Bronchial epithelial cell (primary cell): ENCODE measurements at places on chromosomes 2 and 18.

GRCh38 chr2:4175343-4175742 lies 472.0 kb downstream of the DCDC2C start:
- DNase-seq: no peak

DNA sequence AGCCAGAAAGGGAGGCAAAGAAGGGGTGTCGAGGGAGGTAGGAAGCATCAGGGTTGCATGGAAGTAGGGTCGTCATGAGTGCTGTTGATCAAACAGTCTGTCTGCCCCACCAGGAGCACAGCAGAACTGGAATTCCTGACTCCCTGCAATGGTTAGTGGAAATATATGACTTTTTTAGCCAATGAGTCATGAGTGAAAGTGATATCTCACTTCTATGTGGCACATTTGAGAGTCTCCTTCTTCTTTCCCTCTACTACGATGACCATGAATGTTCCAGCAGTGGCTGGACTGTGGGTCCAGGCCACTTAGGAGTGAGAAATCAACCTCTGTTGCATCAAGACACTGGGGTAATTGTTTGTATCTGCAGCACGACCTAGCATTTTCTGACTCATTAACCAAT lies 199.5 kb downstream of the TTC32 start:
- DNase-seq: peak; percentile 10

GRCh38 chr2:113895301-113895700 lies 5.4 kb downstream of the ACTR3 start:
- DNase-seq: peak; percentile 36

- no peak for DNase-seq
Observed at GRCh38 chr2:177010146-177010545, 202.4 kb upstream of the HNRNPA3 start.

DNA sequence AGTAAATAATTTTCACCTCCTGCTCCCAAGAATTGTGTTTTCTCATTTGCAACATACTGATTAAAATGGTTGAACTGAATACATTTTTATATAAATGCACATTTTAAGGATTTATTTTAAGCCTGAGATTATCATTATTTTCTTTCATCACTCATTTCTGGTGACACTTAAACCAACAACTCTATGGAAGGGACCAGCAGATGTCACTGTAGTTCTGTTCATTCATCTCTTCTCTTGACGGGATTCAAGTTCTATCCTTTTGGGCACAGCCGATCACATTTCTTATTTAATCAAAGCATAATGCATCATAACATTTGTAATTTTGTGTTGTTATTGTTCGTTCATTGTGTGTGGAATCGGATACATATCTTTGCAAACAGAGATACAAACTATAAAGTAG lies 417.9 kb downstream of the HRH4 start:
- DNase-seq: peak; percentile 39

DNA sequence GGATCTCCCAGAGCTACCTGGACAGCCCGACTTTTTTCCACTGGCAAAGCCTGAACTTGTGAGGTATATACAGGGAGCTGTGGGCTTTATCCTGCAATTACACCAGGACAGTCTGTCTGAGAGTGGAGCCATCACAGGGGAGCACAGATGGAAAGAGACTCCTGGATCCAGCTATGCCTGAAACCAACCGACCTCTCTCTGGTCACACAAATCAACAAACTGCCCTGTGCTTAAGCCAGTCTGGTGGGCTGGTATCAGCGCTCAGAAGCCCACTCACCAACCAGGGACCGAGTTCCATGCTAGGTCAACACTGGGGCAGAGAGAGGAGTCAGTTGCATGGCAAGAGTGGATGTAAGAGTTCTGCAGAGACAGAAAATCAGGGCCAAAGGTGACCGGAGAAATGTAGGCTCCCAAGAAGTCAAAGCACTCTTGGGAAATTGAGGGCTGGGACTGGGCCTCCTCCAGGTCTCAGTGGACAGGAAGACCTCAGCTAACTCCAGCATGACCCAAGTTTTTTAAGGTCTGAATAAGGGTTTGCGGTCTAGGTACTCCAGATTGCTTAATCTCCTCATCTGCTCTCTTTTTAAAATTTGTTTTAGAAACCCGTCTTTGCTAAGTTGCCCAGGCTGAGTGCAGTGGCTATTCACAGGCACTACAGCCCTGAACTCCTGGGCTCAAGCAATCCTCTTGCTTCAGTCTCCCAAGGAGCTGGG lies 3.8 kb upstream of the BOK start:
- no peak for DNase-seq

- DNase-seq: peak; percentile 48
Observed at GRCh38 chr2:41853427-41854191, 194.2 kb upstream of the PKDCC start.

GRCh38 chr2:65999796-66000195 lies 435.1 kb upstream of the MEIS1 start:
- peak; percentile 17 for DNase-seq

GRCh38 chr2:3107567-3107966 lies 270.1 kb downstream of the EIPR1 start:
- no peak for DNase-seq

DNA sequence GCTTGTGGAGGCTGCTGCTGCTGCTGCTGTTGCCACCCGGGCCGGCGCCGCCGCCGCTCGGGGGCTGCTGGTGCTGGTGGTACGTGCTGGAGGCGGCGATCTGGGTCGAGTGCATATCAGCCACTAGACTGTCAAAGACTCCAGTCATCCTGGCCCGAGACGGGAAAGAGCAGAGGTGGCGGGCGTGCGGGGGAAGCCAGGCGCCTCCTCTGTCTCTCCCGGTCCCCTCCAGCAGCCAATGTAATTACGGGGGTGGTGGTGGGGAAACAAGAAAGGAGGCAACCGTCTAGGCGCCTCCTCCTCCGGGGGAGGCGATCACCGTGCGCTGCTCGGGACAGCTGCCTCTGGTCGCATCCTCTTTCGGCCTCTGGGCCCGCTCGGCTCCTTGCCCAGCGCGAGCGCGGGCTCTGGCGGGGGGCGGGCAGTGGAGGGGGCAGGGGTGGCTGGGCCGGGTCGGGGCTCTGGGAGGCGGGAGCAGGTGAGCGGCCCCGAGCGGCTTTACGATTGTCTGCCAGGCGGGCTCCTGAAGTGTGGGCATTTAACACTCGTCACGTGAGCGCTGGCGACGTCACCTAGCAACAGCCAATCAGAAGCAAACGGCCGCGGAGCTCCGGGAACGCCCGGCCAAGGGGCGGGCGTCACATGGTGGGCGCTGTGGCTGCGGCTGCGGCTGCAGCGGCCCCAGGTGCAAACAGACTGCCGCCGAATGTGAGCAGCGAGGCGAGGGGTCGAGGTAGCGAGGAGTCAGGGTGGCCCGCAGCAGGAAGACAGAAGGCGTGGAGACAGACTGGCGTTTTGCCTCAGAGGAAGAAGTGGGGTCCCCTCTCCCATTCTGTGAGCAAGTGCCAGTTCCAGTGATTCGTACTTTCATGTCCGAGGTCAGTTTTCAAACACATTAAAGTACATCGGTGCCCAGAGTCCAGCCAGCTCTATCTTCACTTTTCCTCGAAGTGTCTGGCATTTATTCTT lies at the start of gene DLX2:
DLX2 (minus strand) TSS at position 510 of the 969 bp plus-strand sequence; CDS start at position 148, 362 bp downstream.
- DNase-seq: peak; percentile 70

DNA sequence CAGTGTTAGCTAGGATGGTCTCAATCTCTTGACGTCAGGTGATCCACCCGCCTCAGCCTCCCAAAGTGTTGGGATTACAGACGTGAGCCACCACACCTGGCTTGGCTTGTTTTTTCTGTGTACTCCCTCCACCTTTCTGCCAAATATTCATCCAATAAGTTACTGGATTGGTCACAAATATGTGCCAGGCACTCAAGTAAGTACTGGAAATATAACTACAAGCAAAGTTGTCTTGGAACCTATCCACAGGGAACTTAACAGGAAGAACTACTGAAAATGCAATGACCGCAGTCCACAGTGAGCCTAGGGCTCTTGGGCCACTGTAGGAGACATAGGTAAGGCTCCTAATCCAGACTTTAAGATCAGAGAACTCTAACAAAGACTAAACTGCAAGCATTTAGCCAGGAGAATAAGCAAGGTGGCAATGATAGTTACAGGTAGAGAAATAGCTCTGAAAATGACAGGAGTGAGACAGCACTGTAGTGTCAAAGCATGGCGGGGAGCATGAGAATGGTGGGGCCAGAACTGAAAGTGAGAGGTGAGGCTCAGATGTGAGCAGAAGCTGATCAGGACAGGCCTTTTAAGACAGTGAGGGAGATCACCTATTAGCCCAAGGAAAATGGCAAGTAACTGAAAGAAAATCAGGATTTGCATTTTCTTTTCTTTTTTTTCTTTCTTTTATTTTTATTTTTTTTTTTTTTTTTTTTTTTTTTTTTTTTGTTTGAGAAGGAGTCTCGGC lies 252.1 kb downstream of the RBM43 start:
- DNase-seq: no peak

GRCh38 chr2:10188729-10189305 lies 66.3 kb downstream of the RRM2 start:
- DNase-seq: no peak

DNA sequence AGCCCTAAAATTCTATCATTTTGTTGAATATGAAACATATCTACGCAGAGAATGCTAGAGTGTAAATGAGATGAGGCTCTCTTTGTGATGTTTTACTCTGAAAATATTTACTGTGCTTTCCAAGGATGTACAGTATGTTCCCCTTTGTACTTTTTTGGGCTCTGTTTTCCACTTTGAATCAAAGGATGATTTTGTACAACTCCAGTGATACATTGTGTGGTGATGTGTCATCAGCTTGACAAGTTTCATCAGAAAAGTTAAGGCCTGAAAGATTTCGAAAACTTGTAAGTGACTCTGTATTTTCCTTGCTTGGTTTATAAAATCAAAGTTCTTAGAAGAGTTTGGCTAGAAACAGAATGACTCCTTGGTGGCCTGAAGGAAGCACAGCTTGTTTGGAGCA lies 206.3 kb downstream of the LTBP1 start:
- DNase-seq: peak; percentile 86

- DNase-seq: no peak
Observed at GRCh38 chr18:47826157-47827074, 104.0 kb downstream of the SMAD2 start.

DNA sequence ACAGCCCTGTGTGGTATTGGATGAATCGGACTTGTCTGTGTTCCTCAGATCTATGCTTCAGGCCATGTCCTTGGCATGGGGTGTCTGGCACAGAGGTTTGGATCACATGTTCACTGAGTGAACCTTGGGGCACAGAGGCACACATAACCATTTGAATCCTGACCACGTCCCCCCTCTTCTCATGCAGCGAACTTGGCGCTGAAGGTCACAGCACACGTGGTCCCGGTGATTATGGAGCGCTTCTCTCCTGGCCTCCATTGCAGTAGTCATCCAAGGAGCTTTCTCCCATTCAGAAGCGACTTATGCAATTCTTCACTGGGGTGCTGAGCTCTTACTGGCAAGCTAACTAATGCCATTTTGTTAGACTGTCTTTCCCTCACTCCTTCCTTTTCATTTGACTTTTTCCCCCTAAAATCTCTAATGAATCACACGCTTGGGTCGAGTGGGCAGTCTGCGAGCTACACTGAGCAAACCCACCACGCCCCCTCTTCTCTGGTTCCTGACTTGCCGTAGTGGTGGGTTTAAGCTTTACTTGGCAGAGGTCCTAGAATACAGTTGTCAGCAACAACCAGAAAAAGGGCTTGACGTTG lies 59.4 kb downstream of the KCNG2 start:
- DNase-seq: peak; percentile 12

DNA sequence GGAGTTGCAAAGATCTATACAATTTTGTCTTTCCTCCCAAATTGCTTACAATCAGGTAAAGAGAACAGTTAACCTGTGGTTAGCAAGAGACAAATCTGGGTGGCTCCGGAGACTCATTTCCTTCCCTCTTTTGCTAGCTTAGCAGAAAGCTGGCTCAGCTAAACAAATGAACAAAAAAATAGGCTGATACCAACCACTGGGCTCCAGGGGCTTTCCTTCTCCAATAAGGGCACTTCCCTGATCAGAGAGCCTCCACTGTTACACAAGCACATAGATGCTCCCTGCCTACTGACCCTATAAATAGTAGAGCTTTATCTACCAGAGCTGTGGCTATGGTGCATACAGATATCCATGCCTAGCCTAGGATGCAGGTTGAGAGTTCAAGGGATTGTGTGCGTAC lies 90.1 kb upstream of the ARL5A start:
- DNase-seq: no peak
